ENCODE measurements at places on chromosomes 12 and 14. TPM values are rescaled to one million over a fixed set of nuclear protein-coding genes. Genes with fewer than 3 reads are reported as not detected.

PIK3C2G gene
- not detected for total RNA-seq

CCDC196 gene
- not detected for total RNA-seq

IAPP gene
- not detected for total RNA-seq

MEG3 gene
- total RNA-seq: not detected

PTCSC3 gene
- not detected for total RNA-seq

SLC38A4 gene
- total RNA-seq: not detected

DNA sequence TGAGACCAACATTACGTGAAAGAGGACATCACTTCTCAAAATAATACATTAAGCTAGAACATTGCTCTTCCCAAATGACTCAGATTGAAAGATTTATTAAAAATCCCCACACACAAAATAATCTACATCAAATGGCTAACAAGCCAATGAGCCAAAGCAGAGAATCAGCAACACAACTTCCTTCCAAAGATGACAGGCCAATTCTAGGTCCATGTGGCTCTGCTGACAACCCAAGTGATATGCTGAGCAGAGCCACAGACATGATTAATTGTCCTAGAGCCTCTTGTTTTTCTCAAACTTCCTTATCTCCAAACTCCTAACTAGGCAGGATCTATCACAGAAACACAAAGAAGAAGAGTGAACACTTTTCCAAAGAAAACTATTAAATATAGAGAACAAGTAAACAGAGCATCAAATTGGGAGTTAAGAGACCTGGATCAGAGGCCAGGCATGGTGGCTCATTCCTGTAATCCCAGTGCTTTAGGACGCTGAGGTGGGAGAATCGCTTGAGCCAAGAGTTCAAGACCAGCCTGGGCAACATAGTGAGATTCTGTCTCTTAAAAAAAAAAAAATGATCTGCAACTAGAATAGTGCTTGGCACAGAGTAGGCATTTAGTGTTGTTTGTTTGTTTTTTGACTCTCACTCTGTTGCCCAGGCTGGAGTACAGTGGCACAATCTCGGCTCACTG is 38.5 kb downstream of the SENP1 start:
- no peak for DNase-seq

DNA sequence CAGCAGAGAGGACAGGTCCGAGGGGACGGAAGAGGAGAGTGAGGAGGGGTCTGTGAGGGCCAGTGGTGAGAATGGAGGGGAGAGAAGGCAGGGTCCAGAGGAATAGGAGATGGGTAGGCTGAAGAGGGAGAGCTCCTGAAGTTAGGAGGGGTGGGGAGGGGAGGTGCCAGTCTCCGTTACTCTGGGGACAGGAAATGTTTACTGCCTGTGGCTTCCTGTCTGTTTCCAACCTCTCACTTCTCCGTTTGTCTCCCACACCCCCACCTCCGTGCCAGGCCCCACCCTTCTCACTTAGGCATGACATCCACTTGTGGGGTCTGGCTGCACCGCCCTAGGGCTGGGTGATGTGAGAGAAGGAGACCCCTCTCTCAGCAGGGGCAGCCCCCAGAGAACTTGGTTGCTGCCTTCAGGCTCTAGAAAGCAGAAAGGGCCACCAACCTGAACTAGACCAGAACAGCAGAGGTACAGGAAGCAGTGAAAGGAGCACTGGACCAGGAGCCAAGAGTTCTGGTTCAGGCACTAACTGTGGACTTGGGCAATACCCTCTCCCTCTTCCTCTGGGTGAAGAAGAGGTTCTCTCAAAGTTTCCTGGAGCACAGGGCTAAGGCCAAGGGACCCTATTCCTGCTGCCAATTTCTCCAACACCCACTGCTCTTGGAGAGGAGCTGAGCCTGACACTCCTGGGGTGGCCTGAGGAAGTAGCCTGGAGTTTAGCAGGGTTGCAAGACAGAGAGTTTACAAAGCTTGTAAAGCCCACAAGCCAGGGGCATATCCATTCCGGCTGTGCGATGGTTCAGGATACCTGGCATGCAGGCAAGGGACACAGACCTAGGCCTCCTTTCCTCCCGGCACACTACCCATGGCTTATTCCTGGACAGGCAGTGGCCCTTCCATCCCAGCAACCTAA is 5.5 kb downstream of the ITGA5 start:
- DNase-seq: peak; percentile 79

DNA sequence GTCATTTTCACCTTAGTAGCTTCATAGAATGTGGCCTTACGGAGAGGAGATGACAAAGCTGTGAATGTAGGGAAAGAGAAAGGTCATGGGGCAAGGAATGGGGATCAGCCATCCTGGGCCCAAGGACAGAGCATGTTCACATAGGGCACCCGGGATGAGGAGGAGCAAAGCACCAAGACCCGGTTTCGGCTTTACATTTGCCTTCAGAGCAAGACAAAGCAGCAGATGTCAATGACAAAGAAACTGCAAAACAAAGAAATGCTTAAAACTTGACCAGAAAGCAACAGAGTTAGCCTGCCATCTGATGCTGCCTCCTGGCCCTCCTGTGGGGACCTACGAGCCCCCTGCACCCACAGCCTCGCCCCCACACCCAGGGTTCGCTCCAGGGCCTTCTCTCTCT is 249.2 kb downstream of the SLC41A2 start:
- DNase-seq: no peak

DNA sequence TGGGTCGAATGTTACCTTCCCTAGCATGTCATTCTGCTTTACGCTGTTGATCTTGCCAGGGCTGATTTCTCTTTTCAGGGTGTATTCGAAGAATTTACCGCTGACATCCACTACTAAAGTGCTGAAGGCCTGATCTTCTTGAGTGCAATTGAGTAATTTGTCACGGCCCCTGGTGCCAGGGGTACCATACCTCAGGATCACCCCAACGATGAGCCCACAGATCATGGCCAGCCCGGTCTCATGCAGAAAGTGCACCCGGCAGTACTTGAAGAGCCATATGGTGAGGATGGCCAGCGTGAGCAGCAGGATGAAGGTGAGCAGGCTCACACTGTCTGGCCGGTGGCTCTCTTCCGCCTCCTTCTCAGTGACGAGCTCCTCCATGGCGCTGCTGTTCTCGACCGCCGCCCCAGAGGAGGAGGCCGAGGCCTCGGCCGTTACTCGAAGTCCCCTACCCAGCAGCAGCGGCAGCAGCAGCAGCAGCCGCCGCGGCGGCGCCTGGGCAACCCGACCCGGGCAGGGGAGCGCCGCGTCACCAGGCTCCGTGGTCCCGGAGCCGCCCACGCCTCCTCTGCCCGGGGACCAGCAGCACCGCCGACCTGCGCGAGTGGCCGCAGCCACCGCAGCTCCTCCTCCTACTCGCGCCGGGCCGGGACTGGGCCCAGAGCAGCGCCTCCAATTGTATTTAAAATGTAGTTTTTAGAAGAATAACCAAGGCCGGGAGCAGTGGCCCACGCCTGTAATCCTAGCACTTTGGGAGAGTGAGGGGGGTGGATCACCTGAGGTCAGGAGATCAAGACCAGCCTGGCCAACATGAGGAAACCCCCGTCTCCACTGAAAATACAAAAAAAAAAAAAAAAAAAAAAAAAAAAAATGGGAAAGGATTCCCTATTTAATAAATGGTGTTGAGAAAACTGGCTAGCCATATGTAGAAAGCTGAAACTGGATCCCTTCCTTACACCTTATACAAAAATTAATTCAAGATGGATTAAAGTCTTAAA is 58.5 kb upstream of the TMPO start:
- no peak for DNase-seq

DNA sequence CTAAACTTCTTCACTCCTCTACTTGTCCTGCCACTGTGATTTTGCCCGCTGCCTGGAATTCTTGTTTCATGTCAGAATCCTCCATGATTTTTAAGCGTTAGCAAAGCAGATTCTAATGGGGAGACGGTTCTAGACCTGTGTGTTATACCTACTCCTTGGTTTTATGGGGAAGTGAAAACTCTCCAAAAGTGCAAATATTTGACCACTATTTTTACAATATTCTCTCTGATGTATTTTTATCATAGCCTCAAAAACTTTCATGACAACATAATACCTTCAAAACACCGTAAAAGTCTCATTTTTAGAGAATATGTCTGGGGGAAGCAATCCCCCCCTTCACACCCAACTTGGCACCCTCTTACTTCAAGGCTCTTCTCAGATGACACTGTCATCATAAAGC is 12.9 kb upstream of the KRAS start:
- no peak for DNase-seq

GRCh38 chr12:45468751-45469615 is 253.1 kb downstream of the ANO6 start:
- DNase-seq: no peak

GRCh38 chr12:26179826-26180225 is 15.5 kb upstream of the SSPN start:
- no peak for DNase-seq

DNA sequence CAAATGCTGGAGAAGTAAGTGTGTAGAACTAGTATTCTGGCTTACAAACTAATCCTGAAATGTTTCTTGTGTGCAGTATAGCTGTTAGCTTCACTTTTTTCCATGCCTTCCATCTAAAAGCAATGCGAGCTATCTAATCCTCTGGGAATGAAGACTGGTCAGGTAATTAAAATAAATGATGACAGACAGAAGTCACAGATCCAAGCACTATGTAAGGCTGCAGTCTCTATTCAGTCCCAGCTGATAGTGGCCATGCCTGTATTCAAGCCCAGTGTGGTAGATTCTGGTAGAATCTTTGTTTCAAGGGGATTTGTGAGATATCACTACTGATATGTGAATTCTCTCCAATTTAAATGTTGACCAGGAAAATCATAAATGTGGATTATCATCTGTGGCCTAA is 637.2 kb downstream of the TMTC2 start:
- DNase-seq: no peak

DNA sequence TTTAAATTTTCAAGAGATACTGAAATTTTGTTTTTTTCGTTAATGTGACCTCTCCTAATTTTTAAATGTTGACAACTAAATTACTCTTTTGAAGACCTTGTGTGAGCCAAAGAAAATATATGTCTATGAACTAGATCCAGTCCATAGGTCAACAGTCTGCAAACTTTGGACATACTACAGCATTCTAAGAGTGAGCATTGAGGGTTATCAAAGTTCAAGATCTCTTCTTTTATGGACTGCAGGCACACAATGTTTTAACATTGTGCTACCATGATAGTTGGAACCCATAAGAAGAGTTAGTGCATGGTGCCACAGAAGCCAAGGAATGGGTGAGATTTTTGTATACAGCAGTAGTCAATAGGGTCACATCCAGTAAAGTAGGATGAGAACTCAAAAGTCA is 43.0 kb upstream of the ACSS3 start:
- DNase-seq: no peak

DNA sequence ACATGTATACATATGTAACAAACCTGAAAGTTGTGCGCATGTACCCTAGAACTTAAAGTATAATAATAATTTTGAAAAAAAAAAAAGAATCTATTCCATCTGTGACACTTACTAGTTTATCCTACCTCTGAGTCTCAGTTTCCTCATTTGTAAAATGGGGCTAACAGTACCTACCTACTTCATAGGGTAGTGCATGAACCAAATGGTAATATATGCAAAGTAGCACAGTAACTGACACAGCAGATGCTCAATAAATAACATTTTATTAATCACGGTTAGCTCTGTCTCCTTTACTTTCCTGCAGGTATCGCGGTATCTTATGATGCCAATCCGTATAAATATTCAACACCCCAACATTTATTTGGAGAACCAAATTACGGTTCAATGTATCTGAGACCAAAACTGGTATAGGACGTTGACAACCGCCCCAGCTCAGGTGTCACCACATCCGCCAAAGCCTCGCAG is 703 bp downstream of the TMED10 start:
- no peak for DNase-seq

DNA sequence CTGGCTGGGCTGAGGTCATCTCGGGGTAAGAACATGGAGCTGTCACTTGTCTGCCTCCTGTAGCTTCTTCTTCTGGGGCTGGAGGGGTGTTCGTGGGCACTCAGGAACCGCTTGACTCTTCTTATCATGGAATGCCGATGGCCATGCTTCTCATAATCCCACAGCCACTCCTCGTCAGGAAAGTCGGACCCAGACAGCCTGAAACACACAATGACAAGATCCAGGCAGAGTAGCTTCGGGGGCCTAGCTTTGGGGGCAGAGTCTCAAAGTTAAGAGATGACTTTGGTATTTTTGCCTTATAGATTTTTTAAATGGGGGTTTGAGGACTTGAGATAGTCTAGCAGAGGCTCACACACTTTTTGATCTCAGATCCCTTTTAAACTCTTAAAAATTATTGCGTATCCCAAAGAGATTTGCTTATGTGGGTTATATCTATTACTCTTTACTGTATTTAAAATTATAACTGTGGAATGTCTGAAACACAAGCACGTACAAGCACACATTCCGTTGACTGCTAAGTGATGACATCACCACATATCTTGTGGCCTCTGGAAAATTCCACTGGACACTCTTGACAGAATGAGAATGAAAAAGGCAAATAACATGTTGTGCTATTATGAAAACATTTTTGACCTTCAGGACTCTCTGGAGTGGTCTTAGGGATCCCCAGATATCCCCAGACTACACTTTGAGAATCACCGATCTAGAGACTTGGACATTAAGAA is 43.3 kb downstream of the BEST3 start:
- no peak for DNase-seq

- no peak for DNase-seq
Observed at GRCh38 chr12:19421503-19422282, 17.6 kb upstream of the AEBP2 start.
